ENCODE measurements at places on chromosomes 16 and 17. TPM values are rescaled to one million over a fixed set of nuclear protein-coding genes. Genes with fewer than 3 reads are reported as not detected.
A peak's percentile ranks its signal among the peaks of the same experiment; 100 is the strongest.

Gene CALB2
- polyA plus RNA-seq: 0.64 TPM

Gene ASGR2
- 1.8 TPM for polyA plus RNA-seq

Gene RGS11
- 3.7 TPM for polyA plus RNA-seq

Gene OR3A2
- 0.68 TPM for polyA plus RNA-seq

Gene ADGRG1
- polyA plus RNA-seq: 87.7 TPM

Gene HBQ1
- 1.1 TPM for polyA plus RNA-seq

Gene FBXO39
- 0.08 TPM for polyA plus RNA-seq

Gene IGF2BP1
- 26.7 TPM for polyA plus RNA-seq

Gene SLC25A39
- 123 TPM for polyA plus RNA-seq

Gene CCT6B
- polyA plus RNA-seq: 5.6 TPM

Gene SEZ6
- polyA plus RNA-seq: 0.53 TPM

Gene CNTD1
- polyA plus RNA-seq: 2.1 TPM

GRCh38 chr17:1713160-1713877 lies 3.1 kb upstream of the TLCD2 start:
- no peak for DNase-seq

- DNase-seq: no peak
Observed at GRCh38 chr17:7845359-7846062, 9.4 kb upstream of the TMEM88 start.

DNA sequence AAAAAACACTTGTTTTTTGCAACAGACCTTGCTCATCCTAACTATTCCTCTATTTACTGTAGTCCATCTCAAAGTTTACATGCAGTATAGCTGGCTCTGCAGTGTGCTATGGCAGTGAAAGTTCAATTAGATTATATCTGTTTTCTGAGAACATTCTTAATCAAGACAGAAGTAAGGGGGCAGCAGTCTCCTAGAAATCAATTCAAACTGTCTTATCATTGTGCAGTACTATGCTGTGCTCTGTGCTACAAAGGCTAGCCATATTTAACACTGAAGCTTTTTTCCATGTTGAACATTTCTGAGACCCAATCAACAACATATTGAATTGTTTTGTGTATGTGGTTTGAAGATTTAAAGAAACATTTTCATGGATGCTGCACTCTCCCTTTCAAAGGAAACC lies 11.4 kb downstream of the NETO2 start:
- no peak for DNase-seq

GRCh38 chr16:17330044-17330443 lies 140.7 kb downstream of the XYLT1 start:
- DNase-seq: no peak

DNA sequence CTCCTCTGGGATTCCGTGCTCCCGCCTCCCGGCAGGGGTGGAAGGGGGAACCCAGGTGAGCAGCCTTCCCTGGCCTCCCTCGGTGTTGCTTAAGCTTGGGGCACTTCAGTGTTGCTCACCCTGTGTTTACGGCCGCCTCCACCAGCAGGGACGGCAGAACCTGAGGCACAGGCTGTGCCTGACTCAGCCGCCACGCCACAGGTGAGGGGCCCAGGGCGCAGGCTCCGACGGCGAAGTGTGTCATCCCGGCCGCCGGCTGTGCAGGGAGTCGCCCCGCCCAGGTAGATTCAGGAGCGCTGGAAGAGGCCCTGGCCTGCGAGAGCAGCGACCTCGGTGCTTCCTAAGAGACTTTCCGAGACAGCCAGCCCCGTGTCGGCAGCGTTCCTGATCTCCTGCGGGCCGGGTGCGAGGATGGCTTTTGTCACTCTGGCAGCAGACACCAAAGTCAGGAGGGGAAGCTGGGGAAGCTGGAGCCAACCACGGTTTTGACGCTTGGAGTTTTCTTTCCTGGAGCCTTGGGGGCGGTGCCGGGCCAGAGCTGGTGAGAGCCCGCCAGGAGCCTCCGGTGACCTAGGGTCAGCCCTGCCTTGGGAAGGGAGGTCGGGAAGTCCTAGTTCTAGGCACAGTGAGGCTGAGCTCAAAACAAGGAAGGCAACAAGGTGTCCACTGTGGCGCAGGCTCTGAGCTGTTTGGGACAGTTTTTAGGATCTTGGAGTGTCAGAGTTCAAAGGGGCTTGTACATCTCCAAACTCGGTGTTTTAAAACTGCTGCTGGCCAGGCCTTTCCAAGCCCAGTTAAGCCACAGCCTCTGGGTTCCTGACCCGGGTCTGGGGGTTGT lies 2.1 kb downstream of the GSE1 start:
- no peak for DNase-seq

- DNase-seq: no peak
Observed at GRCh38 chr17:72924196-72924595, 168.3 kb downstream of the SLC39A11 start.

- DNase-seq: peak; percentile 26
Observed at GRCh38 chr16:24670623-24671454, 58.6 kb upstream of the TNRC6A start.

DNA sequence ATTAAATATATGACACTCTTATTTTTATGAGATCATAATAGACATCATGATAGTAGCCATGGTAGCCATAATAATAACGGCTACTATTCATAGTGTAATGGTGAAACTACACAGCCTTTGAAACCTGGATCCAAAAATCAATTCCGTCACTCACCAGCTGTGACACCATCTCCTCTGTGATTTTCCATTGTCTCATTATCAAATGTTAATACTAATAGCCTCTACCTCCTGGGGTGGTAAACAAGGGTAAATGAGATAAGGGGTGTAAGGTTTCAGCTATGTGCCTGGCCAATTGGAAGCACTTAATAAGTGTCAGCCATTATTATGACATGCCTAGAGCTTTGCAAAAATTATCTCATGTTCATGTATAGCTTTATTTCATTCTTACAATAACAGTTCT lies 88.6 kb downstream of the CACNG3 start:
- no peak for DNase-seq

DNA sequence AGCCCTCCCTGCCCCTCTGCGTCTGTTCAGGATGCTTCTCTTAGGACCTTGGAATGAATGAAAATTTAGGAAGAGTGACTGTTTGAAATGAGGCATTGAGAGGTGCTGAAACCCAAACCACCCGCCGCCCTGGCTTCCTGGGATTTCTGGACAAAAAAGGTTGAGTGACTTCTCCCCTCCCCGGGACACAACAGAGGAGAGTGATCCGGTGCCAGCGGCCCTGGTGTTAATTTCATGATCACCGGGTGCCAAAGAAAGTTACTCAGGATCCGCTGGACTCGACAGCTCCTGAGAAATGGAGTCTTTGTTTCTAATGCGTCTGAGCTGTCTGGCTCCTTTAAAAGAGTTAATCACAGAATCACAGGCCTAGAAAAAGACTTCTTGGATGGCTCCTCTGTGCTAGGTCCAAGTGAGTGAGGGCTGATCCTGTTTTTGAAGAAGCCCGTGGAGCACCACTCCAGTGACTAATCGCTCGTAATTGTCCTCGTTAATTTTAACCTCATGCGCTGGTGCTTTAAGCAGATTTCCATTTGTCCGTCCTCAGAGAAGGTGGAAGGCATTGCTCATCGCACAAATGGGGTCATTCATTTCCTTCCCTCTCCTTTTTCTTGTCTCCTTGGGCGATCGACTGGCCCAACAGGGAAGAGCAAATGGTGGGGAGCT lies 144.4 kb upstream of the ZFHX3 start:
- no peak for DNase-seq

DNA sequence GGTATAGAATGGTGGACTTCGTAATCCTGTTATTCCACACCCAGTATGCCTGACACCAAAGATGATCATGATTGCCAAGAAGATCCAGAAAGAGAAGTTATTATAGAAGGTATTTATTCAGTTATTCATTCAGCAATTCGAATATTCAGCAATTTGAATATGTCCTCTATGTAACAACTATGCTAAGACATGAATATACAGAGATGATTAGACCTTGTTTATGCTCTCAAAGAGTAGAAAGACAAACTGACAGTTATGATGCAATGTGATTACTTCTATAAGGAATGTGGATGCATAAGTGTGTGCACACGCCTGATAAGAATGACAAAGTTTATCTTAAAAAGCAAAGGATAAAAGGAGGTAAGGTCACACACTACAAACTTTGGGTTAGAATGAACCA lies 218.1 kb downstream of the CDH11 start:
- no peak for DNase-seq

DNA sequence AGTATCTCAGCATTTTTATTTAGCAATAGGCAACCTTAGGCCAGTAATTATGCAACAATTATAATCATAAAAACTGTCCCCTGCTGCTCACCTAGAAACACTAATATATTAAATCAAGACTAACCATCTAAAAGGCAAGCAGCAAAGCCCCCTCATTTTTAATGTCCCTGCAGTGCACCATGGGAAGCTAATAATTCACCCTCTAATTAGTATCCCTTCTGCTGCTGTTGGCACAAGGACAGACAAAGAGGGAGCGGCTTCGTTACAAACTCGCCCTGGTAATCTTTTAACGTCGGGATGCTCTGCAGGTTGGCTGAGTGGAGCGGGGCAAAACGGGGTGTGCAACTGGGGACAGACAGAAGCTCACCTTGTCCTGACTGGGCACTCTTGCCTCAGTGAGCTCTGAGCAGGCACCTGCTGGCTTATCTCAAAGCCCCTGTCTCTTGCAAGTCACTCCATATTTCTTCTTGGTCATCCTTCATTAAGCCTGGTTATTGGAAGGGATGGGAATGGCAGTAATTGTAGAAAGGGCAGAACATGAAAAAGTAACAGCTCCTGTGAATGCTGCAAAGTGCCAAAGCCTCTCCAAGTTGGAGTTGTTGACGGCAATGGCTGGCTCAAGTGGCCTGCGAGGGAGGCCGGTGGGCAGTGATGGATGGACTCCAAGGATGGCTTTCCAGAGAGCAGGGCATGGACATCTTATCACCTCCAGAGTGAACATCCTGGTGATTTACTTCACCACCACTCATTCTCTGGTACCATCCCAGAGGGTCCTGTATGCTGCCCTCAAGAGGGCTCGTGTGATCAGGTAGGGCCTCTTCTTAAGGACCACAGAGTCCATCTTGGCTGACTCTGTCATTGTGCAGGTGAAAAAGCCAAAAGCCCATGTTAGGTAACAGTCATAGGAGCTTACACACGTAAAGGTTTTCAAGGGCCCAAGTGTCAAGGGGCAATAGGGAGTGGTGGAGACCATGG lies 219.6 kb upstream of the N4BP1 start:
- DNase-seq: no peak

DNA sequence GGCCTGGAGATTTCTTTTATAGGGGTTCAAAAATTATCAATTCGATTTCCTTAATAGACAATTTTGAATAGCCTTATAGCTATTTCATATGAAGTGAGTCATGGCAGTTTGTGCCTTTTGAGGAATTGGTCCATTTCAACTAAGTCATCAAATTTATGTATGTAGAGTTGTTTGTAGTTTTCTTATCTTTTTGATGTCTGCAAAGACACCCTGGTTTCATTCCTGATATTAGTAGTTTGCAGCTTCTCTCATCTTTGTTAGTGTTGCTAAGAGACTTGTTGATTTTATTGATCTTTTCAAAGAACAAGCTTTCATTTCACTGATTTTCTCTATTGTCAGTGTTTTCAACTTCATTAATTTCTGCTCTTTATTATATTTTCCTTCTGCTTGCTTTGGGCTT lies 44.2 kb downstream of the N4BP1 start:
- DNase-seq: no peak

DNA sequence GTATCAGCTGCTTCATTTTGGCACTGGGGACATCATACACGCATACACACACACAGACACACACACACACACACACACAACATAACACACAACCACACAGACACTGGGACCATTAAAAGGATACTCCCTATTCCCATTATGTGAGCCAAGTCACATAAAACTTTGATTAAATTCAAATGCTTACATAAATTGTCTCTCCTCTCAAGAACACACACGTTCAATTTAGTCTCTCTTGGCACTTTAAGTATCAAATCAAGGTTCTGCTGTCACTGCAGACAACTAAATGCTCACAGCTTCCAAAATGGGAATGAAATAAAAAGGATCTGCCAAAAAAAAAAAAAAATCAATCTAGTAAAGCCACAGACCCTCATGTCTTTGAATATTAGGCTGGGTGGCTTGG lies 184.9 kb downstream of the RBFOX1 start:
- no peak for DNase-seq

DNA sequence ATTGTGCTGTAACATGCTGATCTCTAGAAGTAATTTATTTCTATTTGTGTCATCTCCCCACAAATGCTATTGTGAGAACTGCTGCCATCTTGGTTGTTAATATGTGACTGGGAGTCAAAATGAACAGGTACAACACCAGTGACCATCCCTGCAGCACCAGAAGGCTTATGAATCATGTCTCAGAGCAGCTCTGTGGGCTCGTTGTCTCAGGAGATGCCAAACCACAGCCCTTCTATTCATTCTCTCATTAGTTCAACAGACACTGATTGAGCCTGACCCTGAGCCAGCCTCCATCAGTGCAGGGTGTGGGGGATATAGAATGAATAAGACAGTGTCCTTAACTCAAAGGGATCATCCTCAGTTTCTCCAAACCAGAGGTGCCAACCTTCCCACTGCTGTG lies 92.5 kb downstream of the UTP18 start:
- DNase-seq: no peak

- DNase-seq: no peak
Observed at GRCh38 chr17:75086496-75087181, 1.1 kb upstream of the SLC16A5 start.

DNA sequence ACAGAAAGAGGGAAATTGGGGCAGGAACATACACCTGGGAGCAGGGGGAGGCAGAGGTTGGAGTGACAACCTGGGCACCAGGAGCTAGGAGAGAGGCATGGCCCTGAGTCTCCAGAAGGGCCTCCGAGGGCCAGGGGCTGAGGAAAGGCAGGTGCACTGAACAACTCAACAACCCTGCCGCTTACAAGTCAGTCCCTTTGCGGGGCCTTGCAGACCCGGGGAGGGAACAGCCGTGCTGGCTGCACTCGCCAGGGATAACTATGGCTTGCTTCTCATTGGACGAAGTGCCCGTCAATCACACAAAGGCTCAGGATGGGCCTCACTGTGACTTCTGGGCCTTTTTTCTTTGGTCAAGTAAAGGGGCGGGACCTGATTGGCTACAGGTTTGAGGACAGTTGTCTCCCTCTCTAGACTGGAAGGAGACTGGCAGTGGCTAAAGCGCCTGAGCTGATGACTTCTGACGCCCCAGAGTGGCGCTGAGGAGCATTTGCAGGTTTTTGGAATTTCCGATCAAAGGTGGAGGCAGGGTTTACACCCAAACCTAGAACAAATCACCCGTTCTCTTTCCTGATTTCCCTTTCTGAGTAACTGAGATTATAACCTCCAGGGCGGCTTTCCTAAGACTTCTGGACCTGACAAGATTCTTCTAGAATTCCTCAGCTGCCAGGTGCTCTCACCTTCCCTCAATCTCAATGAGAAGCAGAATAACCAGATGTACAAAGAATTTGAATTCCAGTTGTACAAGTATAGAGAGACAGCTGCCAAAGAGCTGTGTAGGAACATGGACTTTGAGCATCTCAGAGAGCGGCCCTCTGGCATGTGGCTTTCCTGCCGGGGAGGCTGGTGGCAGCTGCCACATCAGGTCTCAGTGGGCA lies 27.6 kb upstream of the ST6GALNAC2 start:
- DNase-seq: no peak

- no peak for DNase-seq
Observed at GRCh38 chr16:64910356-64910755, 211.5 kb downstream of the CDH11 start.

- no peak for DNase-seq
Observed at GRCh38 chr17:77218902-77219301, 78.1 kb downstream of the SEC14L1 start.
